ENCODE measurements at places on chromosomes 5 and 9. TPM values are rescaled to one million over a fixed set of nuclear protein-coding genes. Genes with fewer than 3 reads are reported as not detected.

GRCh38 chr9:38380872-38381534, 11.5 kb upstream of the ALDH1B1 start:
- no peaks in the 10 kb centered on the region for H3K36me3 ChIP-seq
- no peaks in the 10 kb centered on the region for H3K27me3 ChIP-seq
- peak; percentile 98 for DNase-seq
- peaks cover 92% of the 10 kb centered on the region for H3K4me1 ChIP-seq
- no peak overlapping the region for H3K4me3 ChIP-seq
- peak overlapping the region; percentile 96 for H3K27ac ChIP-seq

DNA sequence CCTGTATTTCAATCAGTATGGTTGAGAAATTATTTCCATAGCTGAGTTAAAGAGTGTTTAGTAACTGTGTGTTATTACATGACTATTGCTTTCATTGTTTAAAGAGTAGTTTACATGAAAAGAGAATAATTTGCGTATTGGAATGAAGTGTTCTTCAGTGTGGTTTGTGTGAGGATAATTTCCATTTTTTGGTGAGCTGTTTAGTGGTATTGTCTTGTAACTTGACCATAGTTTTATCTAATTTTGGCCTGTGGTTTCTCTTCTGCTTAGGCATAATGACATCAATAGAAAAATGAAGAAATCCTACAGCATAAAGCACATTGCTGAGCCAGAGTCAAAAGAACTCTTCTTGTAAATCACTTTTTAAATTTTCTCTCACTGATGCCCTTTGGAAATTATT, 151.2 kb downstream of the SNCAIP start:
- no peak overlapping the region for H3K4me3 ChIP-seq
- H3K27me3 ChIP-seq: no peaks in the 10 kb centered on the region
- H3K4me1 ChIP-seq: no peaks in the 10 kb centered on the region
- H3K27ac ChIP-seq: no peak overlapping the region
- H3K36me3 ChIP-seq: no peaks in the 10 kb centered on the region
- no peak for DNase-seq

DNA sequence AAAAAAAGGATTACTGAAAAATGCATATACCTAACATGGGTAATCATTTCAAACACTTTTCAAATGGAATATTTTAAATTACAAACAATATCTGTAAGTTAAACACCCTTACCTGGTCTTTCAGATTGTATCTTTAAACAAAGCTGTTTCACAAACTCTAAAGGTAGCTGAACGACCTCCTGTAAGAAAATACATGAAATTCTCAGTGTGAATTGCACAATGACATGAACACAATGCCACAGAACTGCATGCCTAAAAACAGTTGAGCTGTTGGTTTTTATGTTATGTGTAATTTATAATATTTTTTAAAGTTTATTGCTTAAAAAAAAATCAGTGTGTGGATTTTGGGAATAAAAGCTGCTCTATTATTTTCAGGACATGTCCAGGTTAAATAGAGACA, 17.5 kb downstream of the IPPK start:
- H3K4me3 ChIP-seq: no peak overlapping the region
- H3K4me1 ChIP-seq: 0 out of 2 replicates have a peak, but pooled peaks cover 7% of the 10 kb centered on the region
- no peaks in the 10 kb centered on the region for H3K27me3 ChIP-seq
- no peak overlapping the region for H3K27ac ChIP-seq

DNA sequence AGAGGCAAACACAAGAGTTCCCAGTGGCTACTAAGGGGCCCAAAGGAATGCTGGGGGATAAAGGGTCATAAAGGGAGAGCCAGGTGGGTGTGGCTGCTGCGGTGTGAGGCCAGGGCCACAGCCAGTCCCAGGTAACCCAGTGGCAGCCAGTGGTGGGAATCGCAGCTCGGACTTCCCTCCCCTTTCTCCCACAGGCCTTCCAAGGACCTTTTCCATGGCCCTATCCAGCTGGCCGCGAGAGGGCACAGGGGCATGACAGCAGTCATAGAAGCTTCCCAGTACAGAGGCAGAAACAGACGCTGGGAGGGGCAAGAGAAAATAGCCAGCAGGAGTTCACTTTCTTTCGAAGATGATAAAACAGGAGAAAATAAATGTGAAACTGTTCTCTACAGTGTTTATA, 257.6 kb downstream of the SEMA5A start:
- H3K4me1 ChIP-seq: no peaks in the 10 kb centered on the region
- no peak overlapping the region for H3K4me3 ChIP-seq
- H3K36me3 ChIP-seq: no peaks in the 10 kb centered on the region

DNA sequence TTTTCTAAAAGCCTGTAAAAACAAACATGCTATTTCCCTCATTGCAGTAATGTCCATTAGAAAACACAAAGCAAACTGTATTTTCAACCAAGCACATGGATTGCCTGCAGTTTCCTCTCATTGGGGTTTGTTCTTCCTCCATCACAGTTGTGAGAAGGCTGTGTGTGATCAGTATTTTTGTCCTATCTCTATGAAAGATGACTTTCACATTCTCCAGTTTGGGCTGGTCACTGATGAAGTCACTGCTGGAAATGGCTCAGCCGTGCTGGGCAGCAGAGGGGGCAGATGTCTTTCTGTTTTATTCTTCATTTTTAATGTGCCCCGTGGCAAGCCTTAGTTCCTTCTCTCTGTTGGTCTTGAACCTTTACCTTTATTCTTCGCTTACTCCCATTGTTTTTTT, 288.9 kb upstream of the MPDZ start:
- DNase-seq: no peak
- no peak overlapping the region for H3K27ac ChIP-seq
- H3K4me1 ChIP-seq: 0 out of 2 replicates have a peak, but pooled peaks cover 7% of the 10 kb centered on the region
- no peak overlapping the region for H3K4me3 ChIP-seq
- H3K36me3 ChIP-seq: no peaks in the 10 kb centered on the region

DNA sequence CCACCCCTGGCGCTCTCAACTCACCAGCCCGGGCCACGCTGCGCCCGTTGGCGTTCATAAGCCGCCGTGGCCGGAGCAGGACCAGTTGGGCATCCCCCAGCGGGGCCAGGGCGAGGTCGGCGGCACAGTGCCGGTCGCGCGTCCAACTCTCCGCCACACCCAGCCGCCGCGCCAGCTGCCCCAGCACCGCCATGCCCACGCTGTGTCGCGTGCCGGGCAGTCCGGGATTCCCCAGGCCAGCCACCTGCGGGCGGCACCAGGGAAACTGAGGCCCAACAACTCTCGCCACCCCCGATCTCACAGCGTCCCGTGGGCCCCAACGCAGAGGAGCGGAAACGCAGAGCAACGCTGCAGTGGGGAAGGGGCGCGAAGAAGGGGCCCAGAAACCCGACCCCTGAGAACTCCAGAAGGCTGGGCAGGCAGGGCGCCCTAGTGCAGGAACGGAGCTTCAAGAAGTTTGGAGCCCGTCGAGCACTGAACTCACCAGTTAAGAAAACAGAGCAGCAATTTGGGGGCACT, 453 bp downstream of the PTRH1 start:
- no peak for DNase-seq
- peak overlapping the region; percentile 77 for H3K4me3 ChIP-seq
- H3K27me3 ChIP-seq: no peaks in the 10 kb centered on the region
- peaks cover 40% of the 10 kb centered on the region for H3K4me1 ChIP-seq

GRCh38 chr9:133612816-133613215, 3.6 kb upstream of the FAM163B start:
- H3K27ac ChIP-seq: no peak overlapping the region
- no peaks in the 10 kb centered on the region for H3K4me1 ChIP-seq
- no peaks in the 10 kb centered on the region for H3K36me3 ChIP-seq
- H3K4me3 ChIP-seq: no peak overlapping the region

DNA sequence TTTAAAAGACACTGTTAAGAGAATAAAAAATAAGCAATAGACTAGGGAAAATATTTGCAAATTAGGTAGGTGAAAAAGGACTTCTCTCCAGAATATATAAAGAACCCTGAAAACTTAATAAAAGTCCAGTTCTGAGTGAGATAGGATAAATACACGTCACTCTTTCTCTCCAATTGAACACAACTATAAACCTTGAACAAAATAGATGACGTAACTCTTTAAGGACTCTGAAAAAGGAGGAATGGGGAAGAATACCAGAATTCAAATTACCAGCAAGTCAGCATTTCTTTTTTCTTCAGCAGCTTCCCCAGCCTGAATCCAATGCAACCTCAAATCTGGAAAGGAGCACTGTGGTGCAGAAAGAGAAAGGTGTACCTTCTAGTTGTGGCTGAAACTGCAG, 6.8 kb upstream of the WDR41 start:
- peaks cover 5% of the 10 kb centered on the region for H3K27me3 ChIP-seq
- H3K4me3 ChIP-seq: no peak overlapping the region
- no peak overlapping the region for H3K27ac ChIP-seq
- H3K4me1 ChIP-seq: no peaks in the 10 kb centered on the region
- H3K36me3 ChIP-seq: no peaks in the 10 kb centered on the region
- DNase-seq: no peak

GRCh38 chr9:107807183-107807582, 317.6 kb upstream of the KLF4 start:
- H3K27me3 ChIP-seq: no peaks in the 10 kb centered on the region
- no peak overlapping the region for H3K4me3 ChIP-seq
- no peaks in the 10 kb centered on the region for H3K36me3 ChIP-seq
- H3K27ac ChIP-seq: no peak overlapping the region

- no peak overlapping the region for H3K27ac ChIP-seq
- H3K36me3 ChIP-seq: no peaks in the 10 kb centered on the region
- no peak overlapping the region for H3K4me3 ChIP-seq
- DNase-seq: no peak
Observed at GRCh38 chr9:2271426-2271825, 256.3 kb downstream of the SMARCA2 start.

GRCh38 chr9:134526584-134527477, 114.8 kb upstream of the COL5A1 start:
- no peak overlapping the region for H3K27ac ChIP-seq
- H3K36me3 ChIP-seq: no peaks in the 10 kb centered on the region
- no peak for DNase-seq

- no peak overlapping the region for H3K4me3 ChIP-seq
- no peak overlapping the region for H3K27ac ChIP-seq
- H3K27me3 ChIP-seq: no peaks in the 10 kb centered on the region
- no peaks in the 10 kb centered on the region for H3K4me1 ChIP-seq
- DNase-seq: no peak
- no peaks in the 10 kb centered on the region for H3K36me3 ChIP-seq
Observed at GRCh38 chr5:124263680-124264491, 482.6 kb downstream of the ZNF608 start.

DNA sequence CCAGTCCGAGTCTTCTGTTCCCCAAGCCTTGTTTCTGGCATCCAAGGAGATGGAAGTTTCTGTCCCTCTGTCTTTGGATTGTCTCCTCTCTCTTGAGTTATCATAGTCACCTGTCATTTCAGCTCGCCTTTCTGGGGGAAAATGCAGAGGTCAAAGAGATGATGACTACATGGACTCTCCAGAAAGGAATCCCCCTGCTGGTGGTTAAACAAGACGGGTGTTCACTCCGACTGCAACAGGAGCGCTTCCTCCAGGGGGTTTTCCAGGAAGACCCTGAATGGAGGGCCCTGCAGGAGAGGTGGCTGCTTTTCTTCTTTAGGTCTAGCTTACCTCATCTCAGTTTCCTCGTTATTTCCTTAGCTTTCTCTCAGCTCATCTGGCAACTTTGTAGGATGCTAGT, 25.1 kb downstream of the ERAP2 start:
- no peak overlapping the region for H3K4me3 ChIP-seq
- H3K27ac ChIP-seq: no peak overlapping the region
- H3K4me1 ChIP-seq: no peaks in the 10 kb centered on the region
- H3K27me3 ChIP-seq: no peaks in the 10 kb centered on the region
- peaks cover 12% of the 10 kb centered on the region for H3K36me3 ChIP-seq

DNA sequence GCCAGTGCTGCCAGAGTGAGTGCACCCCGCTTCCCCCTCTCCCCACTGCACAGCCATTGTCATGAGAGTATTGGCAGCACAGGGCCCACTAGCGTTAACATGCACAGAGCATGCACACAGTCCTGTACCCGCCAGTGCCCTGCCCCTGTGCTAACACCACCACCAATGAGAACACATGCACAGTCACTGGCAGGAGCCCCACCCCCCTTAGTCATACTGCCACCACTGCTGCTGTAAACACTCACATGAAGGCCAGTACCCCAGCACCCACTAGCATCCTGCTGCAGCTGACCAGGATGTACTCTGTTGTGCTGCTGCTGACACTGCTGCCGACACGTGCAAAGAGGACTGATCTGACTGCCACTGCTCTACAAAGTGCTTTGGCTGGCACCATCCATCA, 19.5 kb upstream of the RANBP6 start:
- H3K27ac ChIP-seq: no peak overlapping the region
- H3K4me3 ChIP-seq: no peak overlapping the region

GRCh38 chr9:92934321-92934720, 13.0 kb upstream of the FGD3 start:
- no peak overlapping the region for H3K27ac ChIP-seq
- no peaks in the 10 kb centered on the region for H3K36me3 ChIP-seq
- DNase-seq: no peak
- no peak overlapping the region for H3K4me3 ChIP-seq

DNA sequence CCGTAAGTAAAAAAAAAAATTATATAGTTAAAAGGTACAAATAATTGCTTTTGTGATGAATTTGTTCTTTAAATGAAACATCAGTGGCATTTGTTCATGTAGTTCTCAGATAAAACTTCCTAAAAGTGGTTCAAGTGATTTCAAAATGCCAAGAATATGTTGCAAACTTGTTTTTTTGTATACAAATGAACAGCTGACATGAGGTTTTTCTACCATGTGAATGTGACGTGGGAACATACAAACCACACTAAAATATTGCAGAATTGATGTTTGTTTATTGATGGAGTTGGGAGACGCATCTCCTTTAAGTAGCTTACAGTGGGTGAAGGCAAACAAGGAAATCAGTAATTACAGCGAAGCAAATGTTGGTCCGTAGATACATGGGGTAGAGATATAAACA, 16.9 kb downstream of the BASP1 start:
- H3K36me3 ChIP-seq: no peaks in the 10 kb centered on the region
- H3K27me3 ChIP-seq: peaks cover 17% of the 10 kb centered on the region
- DNase-seq: no peak
- H3K4me1 ChIP-seq: no peaks in the 10 kb centered on the region
- no peak overlapping the region for H3K27ac ChIP-seq

DNA sequence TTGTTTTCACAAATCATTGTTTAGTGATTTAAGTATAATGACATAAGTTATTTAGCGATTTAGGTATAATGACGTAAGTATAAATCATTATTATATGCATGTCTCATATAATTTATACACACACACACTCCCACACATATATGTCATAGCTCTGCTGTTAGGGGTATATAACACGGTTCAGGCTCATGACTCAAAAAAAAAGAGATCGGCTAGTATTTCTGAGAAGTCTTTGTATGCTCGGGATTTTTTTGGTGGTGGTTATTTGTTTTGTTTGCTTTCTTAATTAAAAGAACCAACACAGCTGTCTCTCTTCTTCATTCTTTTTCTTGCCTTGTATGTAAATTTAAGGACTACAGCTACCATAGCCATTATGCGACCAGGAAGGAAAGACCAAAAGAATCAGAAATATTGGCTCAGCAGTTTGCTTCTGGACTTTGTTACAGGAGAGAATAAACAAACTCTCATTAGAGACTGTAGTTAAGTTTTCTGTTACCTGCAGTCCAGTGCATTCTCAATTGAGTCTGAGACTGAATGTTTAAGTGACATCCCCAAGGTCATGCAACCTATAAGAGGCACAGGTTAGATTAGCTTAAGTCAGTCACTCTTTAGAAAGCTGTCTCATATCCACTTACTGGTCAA, 83.2 kb upstream of the NREP start:
- H3K27me3 ChIP-seq: no peaks in the 10 kb centered on the region
- no peak overlapping the region for H3K4me3 ChIP-seq
- H3K36me3 ChIP-seq: no peaks in the 10 kb centered on the region
- DNase-seq: no peak
- H3K27ac ChIP-seq: no peak overlapping the region

Gene SLC22A4
- total RNA-seq: 0.62 TPM

Gene SV2C
- total RNA-seq: not detected

Gene FAM81B
- not detected for total RNA-seq

Gene FOXI1
- not detected for total RNA-seq

Gene OLFML2A
- total RNA-seq: not detected

Gene OR1J2
- total RNA-seq: not detected

Gene LCNL1
- not detected for total RNA-seq

Gene TRIM7
- not detected for total RNA-seq

Gene FOXD4
- total RNA-seq: 0.18 TPM

Gene STX17
- 25.7 TPM for total RNA-seq
